ENCODE measurements at places on chromosomes 11 and 22.
A peak's percentile ranks its signal among the peaks of the same experiment; 100 is the strongest.

DNA sequence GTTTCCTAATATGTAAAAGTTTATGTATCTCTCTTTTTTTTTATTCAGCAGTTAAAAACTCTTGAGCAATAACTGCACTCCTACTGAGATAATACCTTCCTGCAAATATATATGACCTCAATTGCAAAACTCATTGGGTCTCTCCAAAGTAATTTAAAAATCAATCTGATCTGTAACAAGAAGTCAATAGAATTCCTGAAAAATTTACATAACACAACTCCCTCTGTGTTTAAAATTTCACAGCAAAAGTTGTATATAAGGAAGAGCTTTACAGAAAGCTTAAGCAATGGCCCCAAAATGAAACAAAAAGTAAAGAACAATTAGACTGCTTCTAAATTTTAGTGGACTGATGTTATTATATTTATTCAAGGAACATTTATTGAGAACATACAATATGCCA, 313.4 kb downstream of the DLG2 start:
- DNase-seq: no peak

DNA sequence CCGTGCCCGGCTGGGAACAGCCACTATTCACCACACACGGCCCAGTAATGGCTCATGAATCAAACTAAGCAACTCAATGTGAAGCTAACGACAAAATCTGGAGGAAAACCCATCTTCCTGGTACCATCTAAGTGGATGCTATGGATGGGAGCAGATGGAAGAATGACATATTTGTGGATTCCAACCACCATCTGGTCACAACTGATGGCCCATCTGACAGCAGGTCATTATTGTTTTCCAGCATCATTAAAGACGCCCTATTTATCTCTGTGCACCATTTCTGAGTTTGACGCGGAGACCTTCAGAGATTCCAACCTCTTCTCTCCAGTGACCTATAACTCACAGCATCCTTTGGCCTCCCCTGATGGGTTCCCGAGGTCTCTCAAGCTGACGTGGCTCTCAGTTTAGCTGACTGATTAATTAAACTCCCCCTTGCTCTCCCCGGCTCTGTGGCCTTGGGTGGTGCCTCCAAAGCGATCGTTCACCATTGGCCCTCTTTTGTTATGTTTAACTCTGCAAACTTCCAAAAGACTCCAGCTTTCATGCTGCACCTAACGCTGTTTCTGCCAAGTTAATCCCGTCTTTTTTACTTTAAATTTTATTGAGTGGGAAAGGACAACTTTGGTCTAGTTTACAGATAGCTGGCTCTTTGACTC, 1514.4 kb downstream of the BRD1 start:
- DNase-seq: no peak

DNA sequence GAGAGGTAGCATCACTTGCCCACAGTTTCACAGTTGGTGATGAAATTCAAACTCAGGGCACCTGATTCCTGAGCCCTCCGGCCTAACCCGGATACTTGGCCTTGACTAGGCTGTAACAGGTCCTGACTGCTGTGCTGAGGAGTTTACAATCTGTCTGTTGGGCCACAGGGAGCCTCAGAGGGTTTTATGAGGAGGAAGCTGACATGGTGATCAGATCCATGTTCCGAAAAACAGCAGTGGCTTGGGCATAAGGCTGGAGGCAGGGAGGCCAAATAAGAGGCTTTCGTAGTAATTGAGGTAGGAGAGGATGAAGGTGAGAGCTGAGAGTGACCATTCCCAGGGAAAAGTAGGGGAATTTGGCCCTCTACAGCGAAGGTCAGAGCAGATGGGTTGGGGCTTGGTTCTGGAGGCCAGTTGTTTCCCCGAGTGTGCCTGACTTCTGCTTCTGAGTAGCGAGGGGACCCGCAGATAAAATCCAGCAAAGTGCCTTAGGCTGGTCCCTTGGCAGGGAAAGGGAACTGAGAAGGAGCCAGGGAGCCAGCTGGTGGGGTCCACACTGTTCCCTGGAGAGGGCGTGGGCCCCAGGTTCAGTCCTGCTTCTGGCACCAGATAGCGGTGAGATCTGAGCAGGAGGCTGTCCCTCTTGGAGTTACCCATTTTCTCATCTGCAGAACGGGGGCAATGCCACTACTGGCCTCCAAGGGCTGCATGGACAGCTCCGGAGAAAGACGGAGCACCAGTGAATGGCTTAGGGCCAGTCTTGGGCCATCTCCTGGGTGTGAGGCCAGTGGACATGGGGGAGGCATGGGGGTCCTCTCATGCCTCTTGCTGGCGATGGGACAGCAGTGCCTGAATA, 6.5 kb downstream of the PRDM11 start:
- no peak for DNase-seq

DNA sequence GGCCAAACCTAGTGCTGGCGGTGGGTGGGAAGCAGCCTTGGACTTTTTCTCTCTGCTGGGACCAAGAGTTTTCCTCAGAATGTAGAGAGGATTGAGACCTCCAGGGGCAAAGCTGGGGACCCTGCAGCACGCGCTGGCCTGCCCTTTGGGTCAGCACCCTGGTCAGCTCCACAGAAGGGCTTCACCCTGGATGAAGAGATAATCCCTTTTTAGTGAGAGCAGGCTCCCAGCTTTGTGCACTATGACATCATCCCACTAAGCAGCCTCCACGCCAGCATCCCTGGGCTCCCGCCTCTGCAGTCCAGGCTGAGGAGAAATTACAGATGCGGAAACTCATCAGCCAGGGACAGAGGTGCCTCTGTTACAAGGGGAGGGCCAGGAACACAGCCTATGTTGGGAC, 23.5 kb downstream of the DRICH1 start:
- DNase-seq: no peak

- DNase-seq: no peak
Observed at GRCh38 chr11:116993599-116993998, 104.6 kb downstream of the SIK3 start.

DNA sequence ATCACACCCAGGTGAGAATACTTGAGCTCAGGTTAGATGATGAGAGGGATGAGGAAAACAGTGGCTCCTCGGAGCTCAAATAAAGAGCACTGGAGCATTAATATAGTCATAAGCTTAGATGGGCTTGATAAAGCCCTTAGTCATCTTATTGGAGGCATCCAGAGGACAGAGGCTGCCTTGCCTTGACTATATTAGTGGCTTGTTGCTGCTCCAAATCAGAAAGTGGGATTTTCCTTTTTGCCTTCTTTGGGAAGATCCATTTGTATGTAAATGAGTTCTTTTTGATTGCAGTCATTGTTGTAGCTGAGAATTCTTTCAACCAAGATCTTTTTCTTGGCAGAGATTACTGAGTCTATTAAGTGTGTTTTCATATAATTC, 18.9 kb downstream of the ADM start:
- DNase-seq: no peak

DNA sequence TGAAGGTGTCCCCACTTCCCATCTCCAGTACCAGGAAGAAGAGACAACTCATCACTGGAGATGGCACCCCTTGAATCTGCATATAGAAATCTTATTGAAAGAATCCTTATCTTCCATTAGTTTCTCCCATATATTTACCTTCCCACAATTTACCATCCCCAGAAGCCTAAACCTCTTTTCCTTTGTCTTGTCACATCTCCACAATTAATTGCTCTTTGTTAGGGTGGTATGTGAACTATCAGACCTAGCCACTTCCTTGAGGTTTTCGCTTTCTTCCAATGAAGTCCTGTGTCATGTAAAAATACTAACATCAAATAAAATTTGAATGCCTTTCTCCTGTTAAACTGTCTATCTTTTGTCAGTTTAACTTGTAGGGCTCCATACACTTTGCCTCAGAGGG, 37.9 kb downstream of the FAM227A start:
- no peak for DNase-seq

DNA sequence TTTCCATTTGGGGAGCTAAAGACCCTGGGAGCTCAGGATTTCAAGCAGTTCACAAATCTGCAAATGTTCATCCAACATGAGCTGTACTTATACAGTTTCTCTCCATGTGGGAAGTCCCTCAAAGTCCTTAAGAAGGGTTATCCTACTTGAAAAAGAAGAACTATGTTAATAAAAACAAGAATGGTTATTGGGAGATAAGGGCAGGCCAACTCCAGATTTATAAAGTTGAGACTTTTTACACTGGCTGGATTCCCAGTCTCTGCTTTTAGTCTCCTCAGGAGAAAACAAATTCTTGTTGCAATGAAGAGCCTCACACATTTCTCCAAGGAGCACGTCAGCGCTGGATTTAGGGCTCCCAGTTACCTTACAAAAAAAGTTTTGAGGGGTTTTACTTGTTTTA, 34.2 kb upstream of the CTTN start:
- no peak for DNase-seq

DNA sequence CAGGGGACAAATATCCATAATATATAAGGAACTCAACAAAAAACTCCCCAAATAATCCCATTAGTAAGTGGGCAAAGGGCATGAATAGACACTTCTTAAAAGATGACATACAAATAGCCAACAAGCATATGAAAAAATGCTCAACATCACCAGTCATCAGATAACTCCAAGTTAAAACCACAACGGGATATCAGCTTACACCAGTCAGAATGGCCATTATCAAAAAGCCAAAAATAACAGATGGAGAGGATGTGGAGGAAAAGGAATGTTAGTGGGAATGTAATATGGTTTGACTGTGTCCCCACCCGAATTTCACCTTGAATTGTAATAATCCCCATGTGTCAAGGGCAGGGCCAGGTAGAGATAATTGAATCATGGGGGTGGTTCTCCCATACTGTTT, 350.1 kb downstream of the GUCY1A2 start:
- peak; percentile 36 for DNase-seq
